ENCODE measurements at places on chromosomes 7 and 10.
A peak's percentile ranks its signal among the peaks of the same experiment; 100 is the strongest.

DNA sequence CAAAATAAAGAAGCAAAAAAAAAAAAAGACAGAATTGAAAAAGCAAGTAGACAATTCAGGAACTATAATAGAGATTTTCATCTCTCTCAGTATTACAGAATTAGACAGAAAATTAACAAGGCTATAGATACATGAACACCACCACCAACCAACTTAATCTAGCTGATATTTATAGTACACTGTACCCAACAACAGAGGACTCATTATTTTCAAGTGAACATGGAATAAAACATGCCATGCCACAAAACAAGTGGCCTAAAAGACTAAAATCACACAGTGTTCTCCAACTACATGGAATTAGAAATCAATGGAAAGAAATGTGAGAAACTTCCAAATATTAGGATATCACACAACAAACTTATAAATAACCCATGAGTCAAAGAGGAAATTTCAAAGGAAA is 9.1 kb downstream of the TMEM168 start:
- DNase-seq, result no peak

- DNase-seq, result peak; percentile 38
Measured at GRCh38 chr10:58352956-58353610, 18.3 kb downstream of the UBE2D1 start.

- DNase-seq, result no peak
Measured at GRCh38 chr10:15440204-15440711, 69.2 kb upstream of the FAM171A1 start.

GRCh38 chr10:76918106-76918505 is 719.5 kb downstream of the KCNMA1 start:
- DNase-seq, result no peak

GRCh38 chr7:153628825-153629224 is 423.4 kb upstream of the DPP6 start:
- DNase-seq, result no peak

Measured in adipocyte (in vitro differentiated cells).